ENCODE measurements at places on chromosomes 13 and 19.
A peak's percentile ranks its signal among the peaks of the same experiment; 100 is the strongest.

- no peak for DNase-seq
These were observed 12.4 kb downstream of the CEBPG start for GRCh38 chr19:33385956-33386355.

- no peak for DNase-seq
These were observed 29.0 kb downstream of the CARS2 start for GRCh38 chr13:110676595-110677587.

DNA sequence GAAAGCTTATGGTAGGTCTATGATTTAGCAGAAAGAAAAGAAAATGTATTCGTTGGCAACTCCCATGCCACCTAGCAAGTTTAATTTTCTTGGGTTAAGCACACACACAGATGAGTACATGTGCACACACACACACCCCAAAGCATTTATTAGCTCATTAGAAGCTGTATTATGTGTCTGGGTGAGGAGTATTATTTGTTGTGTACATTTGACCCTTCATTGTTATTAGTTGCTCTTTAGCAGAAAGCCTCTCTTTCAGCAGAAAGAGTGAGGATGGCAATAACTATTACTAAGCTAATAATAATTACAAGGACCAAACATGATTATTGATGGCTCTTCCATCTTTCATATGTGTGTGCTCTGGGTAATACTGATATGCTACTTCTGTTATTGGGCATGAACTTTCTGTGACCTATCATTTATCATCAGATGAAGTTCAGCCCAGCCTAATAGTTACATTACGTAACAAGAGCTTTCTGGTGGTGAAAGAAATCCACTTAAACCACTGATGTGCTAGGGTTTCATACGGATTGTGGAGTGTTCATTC lies 177.4 kb upstream of the OBI1 start:
- DNase-seq = no peak

GRCh38 chr19:46487802-46488445 lies 7.7 kb downstream of the PNMA8B start:
- DNase-seq = peak; percentile 78

DNA sequence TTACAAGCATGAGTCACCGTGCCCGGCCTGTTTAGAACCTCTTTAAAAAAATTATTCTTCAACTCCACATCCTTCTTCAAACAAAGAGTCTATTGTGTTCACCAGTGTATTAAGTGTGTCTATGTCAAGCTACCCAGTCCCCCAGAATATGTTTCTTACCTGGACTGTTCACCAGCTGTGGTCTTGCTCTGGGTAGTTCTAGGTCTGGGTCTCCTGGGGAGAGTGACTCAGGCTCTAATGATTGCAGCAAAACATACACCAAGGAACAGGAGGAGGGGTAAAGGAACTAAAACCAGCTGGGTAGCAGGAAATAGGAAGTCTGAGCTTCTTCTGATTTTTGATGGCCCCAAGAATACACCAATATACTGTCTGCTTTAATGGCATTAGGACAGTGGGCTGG lies at the start of gene FPR1:
Gene FPR1 (minus strand): TSS at position 224 of the 400 bp plus-strand sequence. CDS start 4,884 bp downstream, outside the sequence.
- peak; percentile 29 for DNase-seq

GRCh38 chr19:55340784-55341147 lies 1.1 kb downstream of the KMT5C start:
- no peak for DNase-seq

- no peak for DNase-seq
These were observed 13.0 kb downstream of the GAS6 start for GRCh38 chr13:113850722-113851479.

DNA sequence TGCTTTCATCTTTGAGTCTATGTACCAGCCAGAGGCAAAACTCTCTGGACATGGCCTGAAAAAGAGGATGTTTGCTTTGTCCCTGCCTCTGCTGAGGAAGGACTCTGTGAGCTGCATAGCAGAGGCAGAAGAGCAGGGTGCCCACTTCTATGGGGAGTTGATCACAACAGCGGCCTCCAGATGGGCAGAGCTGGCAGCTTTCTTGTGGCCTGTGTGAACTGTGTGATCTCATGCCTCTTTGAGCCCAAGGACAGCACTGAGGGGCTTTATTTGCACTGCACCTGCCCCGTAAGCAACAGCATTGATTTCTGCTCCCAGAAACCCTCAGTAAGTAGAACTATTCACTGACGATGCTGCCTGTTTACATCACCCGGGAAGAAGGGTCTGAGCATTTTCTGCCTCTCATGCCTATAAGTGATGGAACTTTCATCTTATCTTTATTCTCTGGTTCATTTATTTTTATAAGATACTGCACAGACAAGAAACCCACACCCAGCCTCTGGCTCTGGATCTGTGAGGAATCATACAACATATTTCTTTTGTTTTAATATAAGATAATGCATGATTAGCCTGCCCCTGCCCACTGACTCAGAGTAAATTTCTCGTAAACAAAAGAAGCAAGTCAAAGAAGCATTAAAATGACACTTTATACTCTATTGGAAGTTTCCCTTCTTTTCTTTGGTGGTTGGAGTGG lies 244.2 kb upstream of the SOX21 start:
- DNase-seq = no peak

- no peak for DNase-seq
These were observed 459.4 kb downstream of the FOXO1 start for GRCh38 chr13:40207001-40207478.

DNA sequence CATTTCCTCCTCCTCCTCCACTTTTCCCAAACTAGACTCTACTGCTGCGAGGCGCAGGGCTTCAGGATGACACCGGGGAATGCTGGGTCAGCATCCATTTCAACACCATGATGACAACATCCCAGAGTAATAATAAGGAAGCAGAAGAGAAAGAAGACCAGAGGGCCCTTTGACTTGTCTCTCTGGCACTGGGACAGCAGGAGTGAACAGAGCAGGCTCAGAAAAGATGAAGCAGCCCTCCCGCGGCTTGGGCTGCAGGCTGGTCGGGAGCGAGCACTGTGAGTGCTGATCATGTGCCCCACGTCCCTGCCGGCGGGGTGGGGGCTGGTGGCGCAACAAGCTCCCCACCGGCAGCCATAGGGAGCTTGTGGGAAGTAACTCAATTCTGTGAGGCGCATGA lies 30.5 kb downstream of the RANBP3 start:
- peak; percentile 84 for DNase-seq

GRCh38 chr13:74466864-74467263 lies 332.7 kb upstream of the KLF12 start:
- DNase-seq = no peak

- DNase-seq = no peak
These were observed 19.0 kb upstream of the PLPP2 start for GRCh38 chr19:310141-310651.

- DNase-seq = no peak
These were observed 38.8 kb downstream of the VSTM2B start for GRCh38 chr19:29564574-29565005.

GRCh38 chr19:13770013-13770635 lies 4.1 kb upstream of the C19orf53 start:
- no peak for DNase-seq

DNA sequence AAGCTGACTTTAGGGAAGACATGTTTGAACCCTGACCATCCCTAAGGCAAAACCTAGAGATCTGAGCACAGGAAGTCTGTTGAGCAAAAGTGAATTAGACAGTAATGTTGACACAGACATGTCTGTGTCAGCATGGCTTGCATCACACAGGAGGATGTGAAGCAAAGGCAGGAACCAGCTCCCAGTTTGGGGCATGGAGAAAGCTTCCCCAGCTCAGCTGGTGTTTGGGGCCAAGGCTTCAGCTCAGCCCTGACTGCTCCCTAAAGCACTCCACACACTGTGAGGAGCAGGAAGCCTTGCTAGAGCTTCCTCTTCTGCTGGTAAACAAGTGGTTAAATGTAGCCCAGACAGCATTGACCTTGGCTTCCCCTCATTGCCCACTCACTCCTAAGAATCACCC lies 153.8 kb upstream of the UBL3 start:
- no peak for DNase-seq

DNA sequence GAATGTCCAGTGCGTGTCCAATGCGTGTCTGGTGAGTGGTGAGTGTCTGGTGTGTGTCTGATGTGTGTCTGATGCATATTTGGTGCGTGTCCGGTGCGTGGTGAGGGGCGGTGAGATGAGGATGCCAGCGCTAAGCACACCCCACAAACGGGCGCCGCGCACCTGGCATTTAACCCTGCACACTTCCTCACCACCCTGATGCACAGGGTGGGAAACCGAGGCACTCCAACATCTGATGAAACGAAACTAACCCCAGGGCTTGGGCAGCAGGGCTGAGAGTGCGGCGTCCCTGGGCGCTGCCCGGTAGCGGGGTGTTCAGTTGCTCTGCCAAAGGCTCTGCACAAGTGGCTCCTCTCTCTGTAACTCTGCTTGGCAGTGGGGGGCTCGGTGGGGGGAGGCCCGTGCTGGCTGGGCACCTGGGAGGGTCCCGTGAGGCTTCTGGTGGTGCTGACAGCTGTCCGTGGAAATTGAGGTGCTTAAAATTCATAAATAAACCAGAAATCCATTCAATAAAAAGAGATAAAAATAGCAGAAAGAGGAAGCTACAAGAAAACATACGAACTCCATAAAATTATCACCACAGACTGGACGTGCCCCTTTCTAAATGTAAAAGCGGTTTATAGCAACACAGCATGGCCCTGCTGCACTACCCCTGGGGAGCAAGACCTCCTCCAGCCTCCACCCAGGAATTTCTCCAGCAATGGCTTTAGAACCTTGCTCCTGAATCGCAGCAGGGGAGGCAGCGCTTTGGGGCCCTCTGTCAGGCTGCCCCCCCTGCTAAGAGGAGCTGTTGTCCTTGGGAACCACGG lies 76.0 kb downstream of the RASA3 start:
- no peak for DNase-seq

DNA sequence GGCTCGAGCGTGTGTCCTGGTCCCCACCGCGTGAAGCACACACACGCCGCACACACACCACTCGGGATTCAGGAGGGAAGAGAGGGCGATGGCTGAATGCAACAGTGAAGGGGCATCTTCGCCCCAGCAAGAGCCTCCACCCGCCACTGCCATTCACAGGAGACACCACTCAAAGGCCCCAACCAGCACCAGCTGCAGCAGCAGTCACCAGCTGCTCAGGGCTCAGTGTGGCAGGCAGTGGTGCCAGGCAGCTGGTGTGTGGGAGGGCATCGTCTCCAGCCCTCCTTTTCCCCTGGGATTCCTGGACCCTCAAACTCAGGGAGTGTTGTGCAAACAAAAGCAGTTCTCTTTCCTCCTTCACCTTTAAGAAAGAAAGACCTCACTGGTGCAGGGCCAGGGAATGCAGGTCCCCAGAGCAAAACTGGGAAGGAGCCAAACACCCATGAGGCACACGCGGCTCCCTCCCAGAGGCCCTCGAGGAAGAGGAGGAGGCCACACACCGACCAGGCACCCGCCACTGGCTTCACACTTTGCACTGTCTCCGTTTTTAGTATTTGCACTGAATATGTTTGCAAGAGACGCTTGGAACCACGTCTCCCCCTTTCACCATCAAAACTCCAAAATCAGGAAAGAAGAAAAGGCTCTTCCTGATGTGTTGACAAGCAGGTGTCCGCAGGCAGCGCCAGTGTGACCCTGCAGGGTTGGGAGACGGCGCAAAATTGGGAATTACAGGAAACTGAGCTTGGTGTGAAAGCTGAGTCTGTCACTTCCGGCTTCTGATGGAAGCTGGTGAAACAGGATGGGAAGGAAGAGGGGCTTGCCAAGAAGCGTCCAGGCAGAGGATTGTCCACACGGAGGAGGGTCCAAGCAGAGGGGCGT lies 26.4 kb upstream of the F7 start:
- no peak for DNase-seq

GRCh38 chr19:42271861-42272534 lies 2.9 kb downstream of the CIC start:
- no peak for DNase-seq

DNA sequence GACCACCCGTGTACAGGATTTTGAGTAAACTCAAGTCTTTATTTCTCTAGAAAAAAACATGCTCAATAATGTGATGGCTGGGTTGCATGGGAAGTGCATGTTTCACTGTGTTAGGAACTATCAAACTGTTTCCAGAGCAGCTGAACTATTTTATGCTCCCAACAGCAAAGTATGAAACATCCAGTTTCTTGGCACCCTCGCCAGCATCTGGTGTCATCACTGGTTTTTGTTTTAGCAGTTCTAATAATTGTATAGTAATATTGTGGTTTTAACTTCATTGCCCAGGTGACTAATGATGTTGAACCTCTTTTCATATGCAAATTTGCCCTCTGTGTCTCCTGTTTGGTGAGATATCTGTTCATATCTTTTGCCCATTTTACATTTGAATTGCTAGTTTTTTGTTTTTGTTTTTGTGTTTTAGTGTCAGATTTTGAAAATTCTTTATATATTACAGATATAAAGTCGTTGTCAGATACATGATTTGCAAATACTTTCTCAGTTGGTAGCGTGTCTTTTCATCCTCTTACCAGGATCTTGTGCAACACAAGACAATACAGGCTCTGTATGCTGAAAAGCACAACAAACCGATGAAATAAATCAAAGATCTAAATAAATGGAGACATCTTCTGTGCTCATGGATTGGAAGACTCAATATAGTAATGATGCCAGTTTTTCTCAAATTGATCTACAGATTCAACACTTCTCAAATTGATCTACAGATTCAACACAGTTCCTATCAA lies 87.8 kb downstream of the IPO5 start:
- no peak for DNase-seq

GRCh38 chr19:28489776-28490175 lies 723.2 kb downstream of the UQCRFS1 start:
- no peak for DNase-seq

DNA sequence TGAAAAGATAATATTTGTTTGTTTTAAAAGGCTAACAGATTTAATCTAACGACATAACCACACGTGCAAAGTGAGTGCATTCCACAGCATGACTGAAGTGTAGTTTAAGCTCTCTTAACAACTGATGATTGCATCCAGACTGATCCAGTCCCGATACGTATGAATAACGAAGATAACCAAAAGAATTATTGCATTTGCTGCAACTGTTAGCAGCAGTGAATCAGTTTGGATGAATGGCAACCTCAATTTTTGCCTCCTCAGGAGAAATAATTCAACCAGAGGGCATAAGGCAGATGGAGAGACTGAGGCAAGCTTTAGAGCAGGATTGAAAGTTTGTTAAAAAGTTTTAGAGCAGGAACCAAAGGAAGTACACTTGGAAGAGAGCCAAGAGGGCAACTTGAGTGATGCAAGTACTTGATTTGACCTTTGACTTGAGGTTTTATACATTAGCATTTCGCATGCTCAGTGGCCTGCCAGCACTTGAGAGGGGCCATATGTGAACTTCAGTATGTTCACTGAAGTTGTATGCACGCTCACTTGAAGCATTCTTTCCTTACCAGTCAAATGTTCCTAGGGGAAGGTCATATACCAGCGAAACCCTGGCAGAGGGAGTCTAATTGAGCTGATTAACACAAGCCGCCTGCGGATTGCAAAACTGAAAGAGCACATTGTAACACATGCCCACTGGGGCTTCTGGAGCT lies 835.0 kb upstream of the PCDH20 start:
- peak; percentile 4 for DNase-seq

- DNase-seq = no peak
These were observed 31.5 kb downstream of the CCDC8 start for GRCh38 chr19:46381756-46382345.

Measured in fibroblast of pulmonary artery (primary cell).